ENCODE measurements at places on chromosomes 2 and 18. TPM values are rescaled to one million over a fixed set of nuclear protein-coding genes. Genes with fewer than 3 reads are reported as not detected.

DNA sequence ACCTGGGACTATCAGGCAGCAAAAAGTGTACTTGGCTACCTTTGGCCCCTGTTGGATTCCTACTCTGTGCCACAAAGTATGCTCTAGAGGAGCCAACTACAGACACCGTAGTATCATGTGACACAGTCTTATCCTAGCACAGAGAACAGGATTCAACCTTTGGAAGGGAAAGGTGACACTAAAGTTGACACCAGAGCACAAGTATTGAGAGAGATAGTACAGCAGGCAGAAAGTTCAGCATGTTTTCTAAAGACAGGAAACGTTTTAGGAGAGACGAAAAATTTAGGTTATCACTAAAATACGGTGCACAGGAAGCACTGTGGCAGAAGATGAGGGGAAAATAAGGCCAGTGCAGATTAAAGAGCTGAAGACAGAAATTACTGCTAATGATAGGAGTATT, 18.6 kb downstream of the SMAD2 start:
- no peak for DNase-seq

DNA sequence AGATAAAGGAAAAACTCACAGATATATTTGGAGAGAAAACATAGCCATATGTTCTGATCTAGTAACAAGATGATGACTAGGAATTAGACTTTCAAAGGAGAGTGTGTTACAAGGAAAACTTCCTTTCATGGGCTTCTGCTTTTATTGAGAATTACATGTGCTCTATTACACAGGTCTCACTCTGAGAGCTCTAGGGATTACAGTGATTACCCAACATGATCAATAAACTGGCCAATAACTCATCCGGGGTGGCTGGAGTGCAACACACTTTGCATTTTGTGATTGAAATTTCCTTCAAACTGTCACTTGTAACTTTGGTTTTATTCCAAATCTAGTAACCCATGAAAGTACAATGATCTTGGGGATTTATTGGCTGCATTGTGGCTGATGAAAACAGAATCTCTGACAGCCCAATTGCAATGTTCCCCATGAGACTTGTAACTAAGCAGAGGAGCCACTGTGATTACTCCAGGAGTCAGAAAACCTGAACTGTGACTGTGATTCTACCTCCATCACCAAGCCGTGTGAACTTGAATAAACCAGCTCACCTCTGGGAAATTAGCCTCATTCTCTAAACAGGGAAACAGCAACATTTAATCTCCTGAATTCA, 40.2 kb upstream of the LRRC30 start:
- DNase-seq: no peak

The ADRA2B gene
- 2.0 TPM for total RNA-seq

The SKOR2 gene
- total RNA-seq: not detected

The LOXL3 gene
- 3.7 TPM for total RNA-seq

- DNase-seq: no peak
These were observed 531.6 kb upstream of the CHAC2 start for GRCh38 chr2:53235836-53236582.

DNA sequence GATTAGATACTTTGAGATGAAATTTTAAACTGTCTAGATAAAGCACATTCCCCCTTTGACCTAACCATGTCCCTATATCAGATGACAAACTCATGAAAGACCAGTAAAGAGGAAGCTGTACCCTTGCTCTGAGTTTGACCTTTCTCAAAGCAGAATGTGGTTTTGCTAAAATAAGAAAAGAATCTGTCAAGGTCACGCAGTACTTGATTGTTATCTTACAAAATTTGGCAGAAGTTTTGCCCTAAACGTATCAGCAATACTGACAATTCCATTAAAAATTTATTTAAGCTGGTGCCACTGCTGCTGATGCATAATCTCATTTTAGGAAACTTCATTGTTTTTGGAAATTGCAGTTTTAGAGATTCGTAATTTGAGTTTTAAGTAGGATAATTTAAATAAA, 31.2 kb upstream of the GALM start:
- DNase-seq: no peak

- no peak for DNase-seq
These were observed 145.1 kb downstream of the PIEZO2 start for GRCh38 chr18:11004294-11004693.
